Left lung (tissue), 14 donors: ENCODE measurements at places on chromosomes 2 and 18. TPM values are rescaled to one million over a fixed set of nuclear protein-coding genes. Genes with fewer than 3 reads are reported as not detected.

DNA sequence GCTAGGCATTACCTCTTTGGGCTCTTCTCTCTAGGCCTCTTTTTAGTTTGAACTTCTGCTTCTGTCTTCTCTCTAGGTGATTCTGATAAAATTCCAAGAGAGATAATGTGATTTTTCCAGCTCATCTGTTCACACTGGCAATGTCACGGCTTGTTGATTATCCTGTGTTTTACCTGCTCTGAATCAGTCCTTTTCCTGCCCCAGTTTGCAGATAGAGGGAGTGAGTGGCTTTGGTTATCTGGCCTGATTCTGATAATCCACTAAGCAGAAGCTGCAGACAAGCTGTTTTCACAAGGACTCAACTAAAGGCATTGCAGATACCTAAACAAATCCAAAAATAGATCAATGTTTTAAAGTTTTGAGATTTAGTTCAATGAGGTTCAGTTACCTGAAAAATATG is 111.9 kb downstream of the DCC start:
- no peak for DNase-seq

The REG3G gene
- polyA plus RNA-seq = not detected

The POTEJ gene
- 0.06 TPM for polyA plus RNA-seq

The IL1R2 gene
- polyA plus RNA-seq = 0.91 TPM

- DNase-seq = no peak
These were observed 24.3 kb downstream of the BABAM2 start for GRCh38 chr2:27914805-27915175.
